ENCODE measurements at places on chromosomes 3 and 15.

DNA sequence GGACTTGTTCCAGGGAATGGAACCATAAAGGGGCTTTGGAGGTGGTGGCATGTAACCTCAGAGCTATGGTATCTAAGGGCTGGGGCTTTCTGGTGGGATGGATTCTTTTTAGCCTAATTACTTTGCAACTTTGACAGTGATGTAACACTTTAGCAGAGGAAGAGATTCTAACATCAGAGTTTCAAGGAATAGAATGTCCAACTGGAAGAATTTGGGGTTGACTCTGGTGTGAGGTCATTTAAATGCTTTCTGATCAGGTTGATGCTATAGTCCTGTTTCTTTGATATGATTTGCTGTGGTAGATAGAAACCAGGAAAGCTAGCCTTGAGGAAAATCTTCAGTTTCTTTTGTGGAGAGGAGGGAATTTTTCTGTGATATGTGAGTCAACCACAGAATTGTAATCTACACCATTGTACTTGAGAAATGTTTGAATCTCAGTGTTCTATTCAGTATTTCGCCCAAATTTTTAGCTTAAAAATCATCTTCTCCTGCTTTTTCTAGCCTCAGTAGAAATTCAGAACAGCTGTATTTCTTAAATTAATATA lies 40.0 kb downstream of the ATP2C1 start:
- no peak for DNase-seq

DNA sequence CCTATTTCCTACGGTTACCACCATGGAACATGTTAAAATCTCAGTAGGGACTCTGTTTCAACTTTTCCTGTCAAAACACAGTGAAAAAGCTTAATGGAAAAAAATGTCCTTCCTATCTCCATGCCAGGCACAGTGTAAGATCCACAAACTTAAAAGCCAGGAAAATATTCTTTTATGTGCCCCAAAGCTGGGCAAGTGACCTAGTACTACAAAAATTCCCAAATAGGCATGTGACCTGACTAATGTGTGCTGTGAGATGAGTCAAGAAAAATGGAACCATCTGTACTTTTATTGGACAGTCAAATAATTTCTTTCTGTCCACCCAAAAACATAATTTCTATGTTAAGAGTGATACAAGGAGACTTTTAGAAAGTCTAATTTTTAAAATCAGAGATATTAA lies 406.0 kb downstream of the ZBTB20 start:
- no peak for DNase-seq

DNA sequence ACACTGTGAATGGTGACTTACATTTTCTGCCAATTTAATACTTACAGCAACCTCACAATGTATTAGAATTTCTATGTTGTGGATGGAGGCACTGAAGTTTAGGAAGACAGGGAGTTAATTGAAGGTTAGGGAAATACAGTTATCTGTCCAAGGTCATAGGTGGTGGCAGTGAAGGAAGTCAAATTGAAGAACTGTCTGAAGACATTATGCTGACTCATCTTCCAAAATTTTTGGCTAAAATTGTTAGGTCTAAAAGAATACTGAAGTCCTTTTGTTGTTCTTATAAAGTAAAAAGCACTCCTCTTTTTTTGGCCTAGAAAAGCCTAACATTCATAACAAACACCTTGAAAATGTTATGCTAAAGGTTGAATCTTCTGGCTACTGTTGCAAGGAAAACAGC lies 27.7 kb downstream of the EMC4 start:
- DNase-seq: no peak

DNA sequence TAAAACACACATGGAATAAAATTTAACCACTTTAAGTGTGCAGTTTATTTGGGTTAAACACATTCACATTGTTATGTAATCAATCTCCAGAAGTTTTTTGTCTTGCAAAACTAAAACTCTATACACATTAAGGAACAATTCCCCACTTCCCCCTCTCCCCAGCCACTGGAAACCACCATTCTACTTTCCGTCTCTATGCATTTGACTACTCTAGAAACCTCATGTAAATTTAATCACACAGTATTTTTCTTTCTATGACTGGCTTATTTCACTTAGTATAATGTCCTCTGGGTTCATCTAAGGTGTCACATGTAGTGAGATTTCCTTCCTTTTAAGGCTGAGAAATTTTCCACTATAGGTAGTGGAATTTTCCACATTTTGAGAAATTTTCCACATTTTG lies 568.7 kb upstream of the UBE2E2 start:
- no peak for DNase-seq

GRCh38 chr3:87313641-87314040 lies 37.3 kb upstream of the POU1F1 start:
- no peak for DNase-seq
